ENCODE measurements at places on chromosomes 4 and X.

DNA sequence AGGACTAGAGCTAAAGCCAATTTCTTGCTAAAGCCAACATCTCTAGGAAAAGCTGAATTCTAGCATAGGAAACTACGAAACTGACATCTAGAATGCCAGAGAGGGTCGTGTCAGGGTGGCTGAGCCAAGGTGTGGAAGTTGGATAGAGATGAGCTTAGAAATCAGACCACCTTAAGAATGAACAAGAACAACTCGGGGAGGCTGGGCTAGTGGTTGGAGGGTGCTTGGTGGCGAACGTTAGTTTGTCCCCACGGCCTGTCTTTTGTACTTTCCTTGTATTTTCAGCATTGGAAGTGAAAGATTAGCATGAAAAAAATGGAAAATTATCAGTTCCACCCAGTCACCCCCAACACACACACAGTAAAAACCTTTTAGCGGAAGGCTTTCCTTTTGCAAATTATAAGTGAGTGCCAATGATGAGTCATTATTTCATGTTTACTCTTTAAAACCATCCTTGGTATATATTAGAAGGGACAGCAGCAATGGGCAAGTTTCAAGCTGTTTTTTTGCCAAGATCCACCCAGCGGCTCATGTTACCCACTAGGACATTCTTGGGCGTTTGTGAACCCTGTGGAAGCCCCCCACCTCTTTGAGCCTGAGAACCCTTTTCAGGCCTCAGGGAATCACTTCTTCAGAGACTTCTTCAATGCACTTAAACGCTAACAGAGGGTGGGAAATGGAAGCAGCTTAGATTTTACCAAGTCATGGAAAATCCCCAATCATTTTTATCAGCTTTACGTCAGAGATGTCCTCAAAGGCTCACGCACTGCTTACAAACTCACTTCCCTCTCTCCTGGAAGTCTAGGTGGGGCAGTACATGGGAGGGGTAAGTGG is 4.9 kb upstream of the PPEF1 start:
- DNase-seq = no peak

DNA sequence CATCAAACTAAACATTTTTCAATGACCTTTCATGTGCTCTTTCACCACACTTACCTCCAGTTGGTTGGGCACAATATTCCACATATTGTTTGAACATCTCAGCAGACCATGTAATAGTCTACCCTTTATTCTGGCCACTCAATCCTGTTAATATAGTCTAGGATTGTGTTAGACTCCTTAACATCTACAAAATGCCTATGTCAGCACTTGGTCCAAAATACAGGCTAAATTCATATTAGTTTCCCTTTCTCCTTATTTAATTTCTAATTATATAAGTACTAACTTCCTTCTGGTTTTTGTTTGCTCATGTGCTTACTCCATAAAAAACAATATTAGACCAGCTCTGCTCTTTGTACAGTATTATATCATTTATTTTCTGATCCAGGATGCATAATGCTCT is 21.1 kb downstream of the MEPE start:
- no peak for DNase-seq

GRCh38 chr4:176276710-176277109 is 7.7 kb upstream of the ASB5 start:
- DNase-seq = no peak

DNA sequence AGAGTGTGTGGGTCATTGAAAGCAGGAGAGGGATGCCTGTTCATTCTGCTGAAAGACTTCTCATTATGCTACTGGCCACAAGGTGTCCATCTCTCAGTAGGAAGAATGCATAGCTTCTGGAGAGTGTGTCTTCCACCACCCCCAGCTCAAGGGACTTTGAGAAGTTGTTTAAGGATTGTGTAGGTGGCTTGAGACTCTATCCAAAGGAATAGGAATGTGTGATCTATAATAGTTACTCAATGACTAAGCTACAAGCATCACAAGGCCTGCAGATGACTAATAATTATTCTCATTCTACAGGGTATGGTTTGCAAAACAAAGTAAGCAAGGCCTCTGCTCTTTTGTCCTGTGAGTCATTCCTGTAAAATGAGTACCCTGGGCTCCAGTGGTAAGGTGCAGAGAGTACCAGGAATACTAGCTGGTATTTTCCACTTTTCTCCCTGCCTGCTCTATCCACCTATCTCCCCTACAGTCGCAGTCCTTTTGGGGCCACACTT is 279.8 kb upstream of the BOD1L1 start:
- DNase-seq = no peak

- no peak for DNase-seq
Measured at GRCh38 chr4:122764071-122764820, 31.7 kb downstream of the BBS12 start.

DNA sequence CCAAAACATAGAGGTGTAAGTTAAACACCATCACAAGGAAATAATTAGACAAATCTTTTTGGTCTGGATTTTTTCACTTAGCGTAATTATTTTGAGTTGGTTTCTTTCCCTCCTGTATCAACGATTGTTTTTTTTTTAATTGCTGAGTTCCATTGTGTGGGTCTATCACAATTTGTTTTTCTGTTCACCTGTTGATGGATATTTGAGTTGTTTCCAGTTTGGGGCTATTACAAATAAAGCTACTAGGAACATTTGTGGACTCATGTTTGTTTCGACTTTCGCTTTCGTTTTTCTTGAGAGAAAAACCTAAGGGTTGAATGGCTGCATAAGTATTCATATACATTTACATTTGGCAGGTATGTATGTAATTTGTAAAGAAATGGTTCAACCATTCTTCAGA is 20.4 kb upstream of the FBXW7 start:
- DNase-seq = no peak

- DNase-seq = no peak
Measured at GRCh38 chrX:97616883-97617530, 733.3 kb downstream of the RPA4 start.

GRCh38 chr4:70737006-70737405 is 15.2 kb downstream of the RUFY3 start:
- no peak for DNase-seq

GRCh38 chrX:118632862-118633261 is 94.5 kb upstream of the IL13RA1 start:
- DNase-seq = no peak

- no peak for DNase-seq
Measured at GRCh38 chr4:129358571-129358970, 262.6 kb downstream of the C4orf33 start.

GRCh38 chrX:55014897-55015299 is 14.7 kb downstream of the APEX2 start:
- DNase-seq = no peak

GRCh38 chr4:9938933-9939332 is 82.4 kb downstream of the SLC2A9 start:
- DNase-seq = no peak

DNA sequence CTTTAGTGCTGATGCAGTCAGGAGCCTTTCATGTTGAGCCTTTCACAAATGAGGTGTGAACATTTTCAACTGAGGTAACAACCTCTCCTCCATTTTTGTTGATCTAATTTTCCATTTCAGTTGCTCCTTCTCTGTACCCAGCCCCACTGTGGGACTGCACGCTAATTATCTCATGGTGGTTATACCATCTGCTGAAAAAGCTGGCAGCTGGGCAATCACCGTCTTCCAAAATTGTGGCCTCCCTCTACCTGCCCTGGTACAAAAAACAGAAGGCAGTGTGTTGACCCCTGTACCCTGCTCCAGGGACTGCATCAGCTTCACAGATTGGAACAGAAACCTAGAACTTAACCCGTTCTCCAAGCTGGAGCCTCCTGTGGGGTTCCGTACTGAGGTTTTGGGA is 72.4 kb upstream of the LONRF3 start:
- peak; percentile 85 for DNase-seq

DNA sequence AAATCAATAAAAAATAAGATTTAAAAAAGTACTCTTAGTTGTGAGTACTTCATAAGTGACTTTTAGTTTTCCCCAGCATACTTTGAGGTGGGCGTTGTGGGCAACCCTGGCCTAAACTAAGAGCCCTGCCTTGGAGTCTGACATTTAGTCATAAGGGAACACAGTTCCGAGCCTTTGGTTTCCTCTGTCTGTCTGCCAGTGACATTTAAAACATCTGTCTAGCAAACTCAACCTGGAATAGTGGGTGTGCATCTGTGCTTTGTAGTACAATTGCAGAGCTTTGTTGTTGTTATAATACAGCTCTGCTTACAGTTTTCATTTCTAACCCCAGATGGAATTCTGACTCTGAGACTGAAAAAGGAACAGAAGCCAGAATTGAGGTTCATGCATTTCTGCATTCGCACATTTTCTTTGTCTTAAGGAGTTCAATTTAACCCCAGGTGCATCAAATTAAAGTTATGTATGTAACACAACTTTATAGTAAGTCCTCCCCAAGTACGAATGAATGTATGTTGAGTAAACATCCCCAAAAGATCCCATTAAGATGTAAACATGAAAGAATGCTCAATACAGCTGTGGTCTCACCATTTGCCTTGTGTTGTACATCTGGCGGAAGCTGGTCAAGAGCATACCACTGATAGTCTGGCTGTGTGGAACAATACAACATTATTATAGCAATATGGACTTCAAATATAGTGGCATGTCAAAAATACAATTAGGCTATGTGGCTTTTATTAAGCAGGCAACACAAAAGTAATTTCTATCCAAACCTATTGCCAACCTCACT is 25.9 kb downstream of the TNIP3 start:
- DNase-seq = no peak

GRCh38 chrX:43676971-43677572 is 21.0 kb downstream of the MAOA start:
- DNase-seq = no peak

- DNase-seq = no peak
Measured at GRCh38 chrX:43804021-43804420, 78.2 kb downstream of the MAOB start.

DNA sequence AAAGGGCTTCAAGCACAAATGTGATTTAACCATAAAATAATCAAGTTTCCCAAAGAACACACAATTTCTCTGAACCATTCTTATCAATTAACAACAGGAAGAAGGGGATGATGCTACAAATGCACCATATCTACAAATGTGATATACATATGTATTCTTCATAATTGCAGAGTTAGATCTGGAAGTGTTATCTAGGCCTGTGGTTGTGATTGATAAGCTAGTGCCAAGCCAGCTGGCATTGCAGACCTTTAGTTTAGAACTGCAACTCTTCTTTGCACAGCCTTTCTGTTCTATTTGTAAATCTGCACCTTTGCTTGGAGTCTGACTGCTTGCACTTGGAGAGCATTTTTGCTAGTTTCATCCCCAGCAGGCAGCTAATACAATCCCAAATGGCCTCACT is 145.5 kb upstream of the NPY2R start:
- no peak for DNase-seq

GRCh38 chr4:89413518-89413917 is 105.9 kb upstream of the GPRIN3 start:
- no peak for DNase-seq

DNA sequence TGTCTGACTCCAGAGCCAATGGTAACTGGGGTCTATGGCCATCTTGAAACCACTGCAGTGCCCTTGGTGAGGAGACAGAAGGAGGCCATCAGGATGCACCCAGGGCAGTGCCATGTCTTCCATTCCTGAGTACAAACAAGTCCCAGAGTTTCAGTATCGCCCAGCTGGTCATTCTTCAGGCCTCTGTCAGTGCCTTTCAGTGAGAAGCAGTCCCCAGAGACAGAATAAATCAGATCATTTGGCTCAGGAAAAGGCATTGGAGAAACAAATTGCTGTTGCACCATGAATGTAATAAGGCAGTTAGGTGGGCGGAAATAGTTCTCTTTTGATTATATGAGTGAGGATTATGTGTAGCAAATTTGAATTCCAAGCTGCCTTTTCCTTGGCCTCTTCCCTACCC is 21.3 kb downstream of the ADGRG4 start:
- DNase-seq = no peak

- DNase-seq = peak; percentile 78
Measured at GRCh38 chr4:3267576-3268394, 18.8 kb downstream of the MSANTD1 start.

- DNase-seq = no peak
Measured at GRCh38 chrX:66675541-66675940, 36.7 kb upstream of the EDA2R start.

DNA sequence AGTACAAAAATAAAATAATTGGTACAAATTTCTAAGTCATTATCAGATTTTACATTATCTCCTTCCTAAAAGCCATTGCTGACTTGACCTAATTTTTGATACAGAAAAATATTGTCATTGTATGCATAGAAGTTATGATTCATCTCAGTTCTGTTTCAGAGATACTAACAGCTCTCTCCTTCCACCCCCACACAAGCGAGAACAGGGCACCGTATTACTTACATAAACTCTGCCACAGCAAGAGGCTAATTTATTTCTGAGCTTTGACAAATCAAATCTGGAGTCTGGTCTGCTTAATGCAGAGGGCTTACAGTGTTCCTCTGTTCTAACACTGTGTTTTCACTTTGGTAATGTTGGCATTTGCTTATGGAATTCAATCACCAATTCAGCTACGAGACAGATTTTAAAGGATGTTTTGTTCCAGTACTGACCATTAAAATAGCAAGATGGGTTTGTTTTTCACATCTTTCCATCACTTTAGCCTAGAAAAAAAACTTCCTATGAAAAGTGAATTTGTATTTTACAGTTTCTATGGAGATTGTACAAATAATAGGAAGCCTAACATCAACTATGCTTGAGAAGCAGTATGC is 181.8 kb downstream of the USP46 start:
- DNase-seq = no peak

- no peak for DNase-seq
Measured at GRCh38 chr4:168811786-168812651, 198.0 kb downstream of the CBR4 start.

GRCh38 chr4:47219586-47219985 is 188.2 kb downstream of the GABRB1 start:
- DNase-seq = no peak

GRCh38 chr4:98421111-98421510 is 159.9 kb downstream of the RAP1GDS1 start:
- no peak for DNase-seq

DNA sequence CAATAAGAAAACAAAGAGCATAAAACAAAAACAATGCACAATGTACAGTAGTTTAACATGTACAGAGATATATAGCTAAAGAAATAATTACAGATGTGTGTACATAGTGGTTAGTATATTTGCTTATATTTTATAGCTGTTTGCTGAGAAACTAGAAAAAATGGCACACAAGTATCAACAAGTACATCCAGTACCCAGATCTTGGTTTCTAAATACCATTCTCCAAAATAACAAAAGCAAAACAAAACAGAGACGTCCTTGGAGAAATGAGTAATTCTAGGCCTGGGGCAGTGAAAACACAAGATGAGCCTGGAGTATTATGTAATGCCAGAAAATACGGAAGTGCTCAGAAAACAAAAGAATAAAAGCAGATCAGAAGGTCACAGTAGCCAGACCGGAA is 189.6 kb downstream of the TMEM47 start:
- DNase-seq = no peak

GRCh38 chr4:88251924-88252323 is 32.4 kb downstream of the PPM1K start:
- no peak for DNase-seq

GRCh38 chr4:25818371-25818871 is 44.4 kb downstream of the SEL1L3 start:
- DNase-seq = peak; percentile 69

DNA sequence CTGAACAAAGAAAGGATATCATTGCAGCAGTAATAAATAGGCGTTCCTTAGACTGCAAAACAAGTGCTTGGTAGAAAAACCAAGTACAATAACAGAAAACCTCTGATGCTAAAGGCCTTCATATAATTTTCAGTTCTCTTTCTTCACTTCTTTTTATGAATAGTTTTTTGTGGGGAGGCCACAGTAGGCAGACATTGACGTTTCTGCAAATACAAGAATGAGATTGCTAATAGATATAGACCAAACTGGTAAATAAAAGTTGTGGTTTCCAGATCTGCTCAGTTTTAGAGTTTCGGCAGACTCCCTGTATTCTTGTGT is 57.0 kb upstream of the RAP1GDS1 start:
- no peak for DNase-seq
